Activated T-helper 17 cell treated with anti-CD3 and anti-CD28 coated beads, Interleukin-2, amount 50 U/mL, for 72 hours (primary cell): ENCODE measurements at places on chromosomes 6 and 20.

- ATAC-seq = no peak
Observed at GRCh38 chr6:122026582-122027369, 372.7 kb upstream of the HSF2 start.

DNA sequence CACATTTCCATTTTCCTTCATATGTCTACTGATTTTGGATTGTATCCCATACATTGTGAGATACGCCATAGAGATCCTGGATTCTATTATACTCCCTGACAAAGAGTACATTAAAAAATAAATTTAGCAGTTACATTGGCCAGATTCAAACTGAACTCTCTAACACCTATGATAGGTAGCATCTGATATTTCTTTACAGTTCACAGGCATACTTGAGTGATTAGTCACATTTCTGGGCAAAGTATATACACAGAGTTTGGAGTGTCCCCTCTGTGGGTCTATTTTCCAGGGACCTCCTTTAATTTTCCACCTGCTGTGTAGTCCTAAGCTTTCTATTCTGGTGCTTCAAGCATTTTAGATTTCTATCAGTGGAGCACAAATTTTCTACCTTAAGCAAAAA, 96.4 kb downstream of the TBC1D32 start:
- ATAC-seq = no peak

GRCh38 chr6:28607990-28608389, 82.3 kb downstream of the GPX5 start:
- no peak for ATAC-seq

GRCh38 chr6:69663215-69663614, 133.6 kb downstream of the LMBRD1 start:
- no peak for ATAC-seq

GRCh38 chr20:62647521-62648317, 5.4 kb downstream of the SLCO4A1 start:
- no peak for ATAC-seq

- ATAC-seq = no peak
Observed at GRCh38 chr6:44499609-44500008, 112.1 kb downstream of the CDC5L start.

- ATAC-seq = no peak
Observed at GRCh38 chr6:1884313-1884712, 274.6 kb downstream of the FOXC1 start.

DNA sequence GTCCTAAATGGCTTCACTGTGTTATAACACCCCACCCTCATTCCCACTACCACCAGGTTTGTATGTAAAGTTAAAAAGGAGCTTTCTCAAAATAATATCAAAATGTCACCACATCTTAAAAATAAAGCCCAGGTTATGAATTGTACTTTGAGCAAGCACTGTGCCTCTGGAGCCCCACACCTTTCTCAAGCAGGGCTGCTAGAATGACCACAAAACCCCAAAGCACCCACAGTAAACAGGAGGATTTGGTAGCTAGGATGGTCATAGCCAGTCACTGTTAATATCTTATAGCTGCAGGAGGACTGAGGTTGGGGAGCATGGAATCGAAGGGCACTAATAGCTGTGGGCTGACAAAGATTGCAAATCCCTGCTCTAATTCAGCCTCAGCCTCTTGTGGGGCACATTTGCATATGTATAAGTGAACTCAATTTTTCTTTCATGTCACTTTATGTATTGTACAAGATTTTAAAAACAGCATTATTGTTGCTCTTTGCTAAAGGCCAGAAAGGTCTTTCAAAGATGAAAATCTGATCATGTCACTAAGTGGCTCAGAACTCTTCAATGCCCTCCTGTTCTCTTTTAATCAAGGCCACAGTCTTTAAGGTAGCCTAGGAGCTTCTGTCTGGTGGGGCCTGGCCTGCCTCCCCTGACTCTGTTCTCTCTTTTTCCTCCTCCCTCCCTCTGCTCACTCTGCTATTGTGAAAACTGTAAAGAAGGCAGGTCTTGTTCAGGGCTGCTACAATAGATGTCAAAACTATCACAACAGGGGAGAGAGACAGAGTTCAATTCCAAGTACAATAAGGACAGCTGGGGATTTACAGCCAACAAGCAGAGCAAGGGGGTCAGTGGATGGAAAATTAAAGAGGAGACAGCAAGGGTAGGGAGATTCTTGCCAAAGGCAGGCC, 101.6 kb downstream of the TMEM200A start:
- ATAC-seq = peak; percentile 53

GRCh38 chr20:39112178-39112743, 150.1 kb downstream of the DHX35 start:
- no peak for ATAC-seq

DNA sequence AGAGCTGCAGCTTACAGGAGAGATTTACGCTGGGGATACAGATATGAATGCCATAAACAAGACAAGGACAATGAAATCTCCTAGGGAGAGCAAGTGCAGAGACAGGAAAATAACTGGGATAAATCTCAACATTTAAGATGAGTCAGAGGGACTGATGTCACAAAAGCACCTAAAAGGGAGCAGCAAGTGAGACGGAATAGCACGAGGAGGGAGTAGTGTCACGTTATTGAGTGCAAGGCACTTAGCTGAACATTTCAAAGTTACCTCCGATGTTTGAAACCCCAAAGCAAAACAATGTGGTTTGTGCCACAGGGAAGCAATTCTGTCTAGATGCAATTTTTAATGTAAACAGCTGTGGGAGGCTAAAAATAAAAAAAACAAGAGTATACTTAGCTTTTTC, 1131.7 kb upstream of the EYS start:
- ATAC-seq = no peak

DNA sequence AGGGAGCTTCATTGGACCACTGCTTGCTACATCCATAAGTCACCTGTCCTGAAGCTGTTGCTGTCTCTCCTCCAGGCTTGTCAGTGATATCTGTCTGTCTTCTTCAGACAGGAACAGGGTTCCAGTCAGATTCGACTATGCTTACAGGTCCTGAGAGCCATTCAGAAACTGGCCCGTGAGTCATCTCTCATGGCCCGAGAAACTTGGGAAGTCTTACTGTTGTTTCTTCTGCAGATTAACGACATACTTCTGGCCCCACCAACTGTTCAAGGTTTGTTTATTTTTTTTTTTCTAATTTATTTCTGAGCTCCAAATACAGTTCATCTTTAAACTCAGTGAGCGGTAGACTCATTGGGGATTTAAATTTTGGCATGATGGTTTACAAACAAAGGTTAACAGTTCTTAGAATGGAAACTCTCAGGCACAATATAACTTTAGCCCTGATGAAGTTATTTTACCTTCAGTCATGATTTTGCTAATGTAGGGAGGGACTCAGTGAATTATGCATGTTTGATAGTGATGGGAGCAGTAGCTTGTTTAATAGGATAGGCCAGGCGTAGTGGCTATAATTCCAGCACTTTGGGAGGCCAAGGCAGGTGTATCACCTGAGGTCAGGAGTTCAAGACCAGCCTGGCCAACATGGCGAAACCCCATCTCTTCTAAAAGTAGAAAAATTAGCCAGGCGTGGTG, 24.7 kb downstream of the RALGAPB start:
- ATAC-seq = no peak

GRCh38 chr6:119360262-119360915, 10.8 kb upstream of the MAN1A1 start:
- no peak for ATAC-seq

- no peak for ATAC-seq
Observed at GRCh38 chr6:118212451-118213173, 305.5 kb downstream of the SLC35F1 start.

DNA sequence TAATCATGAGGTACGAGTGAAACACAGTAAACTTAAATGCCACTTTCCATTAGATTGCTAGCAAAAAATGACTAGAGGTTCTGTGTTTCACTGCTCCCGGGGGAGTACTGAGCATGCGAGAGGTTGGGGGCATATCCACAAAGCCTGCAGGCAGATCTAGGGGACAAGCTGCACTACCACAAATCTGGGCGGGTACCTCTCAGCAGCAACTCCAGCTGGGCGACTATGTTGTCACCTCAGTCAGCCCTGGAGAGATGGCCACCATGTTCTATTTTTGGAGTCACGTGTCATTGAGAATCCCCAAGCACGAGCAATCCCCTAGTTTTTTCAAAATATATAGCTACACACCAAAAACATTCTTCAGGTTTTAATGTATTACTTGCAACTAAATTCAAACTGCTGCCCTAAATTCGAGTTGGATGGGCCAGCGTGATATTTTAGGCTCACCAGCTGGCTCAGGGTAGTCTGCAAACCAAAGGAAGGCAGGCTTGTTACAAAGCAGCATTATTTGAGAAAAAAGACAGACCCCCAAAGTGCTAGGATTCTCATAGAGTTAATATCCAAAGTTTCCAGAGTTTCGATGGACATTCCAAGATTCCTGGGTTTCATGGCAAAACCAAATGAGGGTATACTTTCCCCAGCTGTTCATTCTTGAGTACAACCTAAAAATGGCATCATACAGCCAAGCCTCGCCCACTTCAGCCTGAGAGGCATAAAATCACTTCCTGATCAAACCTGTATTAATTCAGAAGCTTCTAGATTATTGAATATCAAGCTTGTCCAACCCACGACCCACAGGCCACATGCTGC, 24.1 kb upstream of the MYLIP start:
- no peak for ATAC-seq

DNA sequence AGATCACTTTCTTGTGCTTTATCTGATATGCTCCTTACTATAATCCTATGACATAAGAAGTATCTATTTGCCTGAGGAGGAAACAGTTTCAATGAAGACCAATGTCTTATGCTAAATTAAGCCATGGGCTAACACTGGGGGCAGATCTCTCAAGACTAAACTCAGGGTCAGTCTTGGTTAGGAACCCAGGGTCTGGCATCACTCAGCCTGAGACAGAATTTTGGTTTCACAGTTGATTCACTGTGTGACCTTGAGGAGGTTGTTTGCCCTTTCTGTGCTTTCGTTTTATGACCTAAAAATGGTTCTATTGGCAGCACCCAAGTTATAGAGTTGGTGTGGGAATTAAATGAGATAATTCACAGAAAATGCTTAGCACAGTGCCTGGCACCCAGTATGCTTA, 4.9 kb upstream of the BCAS1 start:
- ATAC-seq = no peak

DNA sequence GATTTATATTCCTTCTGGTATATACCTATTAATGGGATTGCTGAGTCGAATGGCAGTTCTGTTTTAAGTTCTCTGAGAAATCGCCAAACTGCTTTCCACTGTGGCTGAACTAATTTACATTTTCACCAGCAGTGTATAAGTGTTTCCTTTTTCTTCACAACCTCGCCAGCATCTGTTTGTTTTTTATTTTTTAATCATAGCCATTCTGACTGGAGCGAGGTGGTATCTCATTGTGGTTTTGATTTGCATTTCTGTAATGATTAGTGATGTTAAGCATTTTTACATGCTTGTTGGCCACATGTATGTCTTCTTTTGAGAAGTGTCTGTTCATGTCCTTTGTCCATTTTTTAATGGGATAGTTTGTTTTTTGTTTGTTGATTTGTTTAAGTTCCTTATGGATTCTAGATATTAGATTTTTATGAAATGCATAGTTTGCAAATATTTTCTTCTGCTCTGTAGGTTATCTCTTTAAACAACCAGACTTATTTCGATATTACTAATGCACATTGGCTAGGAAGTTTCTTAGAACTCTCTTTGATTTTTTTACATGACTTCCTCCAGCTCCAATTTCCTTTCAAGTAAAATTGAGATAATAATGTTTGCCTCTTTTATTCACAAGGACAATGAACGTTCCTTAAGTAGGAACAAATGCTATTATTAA, 12.2 kb upstream of the VNN1 start:
- ATAC-seq = no peak

GRCh38 chr6:114272582-114272981, 70.2 kb downstream of the HS3ST5 start:
- ATAC-seq = no peak

DNA sequence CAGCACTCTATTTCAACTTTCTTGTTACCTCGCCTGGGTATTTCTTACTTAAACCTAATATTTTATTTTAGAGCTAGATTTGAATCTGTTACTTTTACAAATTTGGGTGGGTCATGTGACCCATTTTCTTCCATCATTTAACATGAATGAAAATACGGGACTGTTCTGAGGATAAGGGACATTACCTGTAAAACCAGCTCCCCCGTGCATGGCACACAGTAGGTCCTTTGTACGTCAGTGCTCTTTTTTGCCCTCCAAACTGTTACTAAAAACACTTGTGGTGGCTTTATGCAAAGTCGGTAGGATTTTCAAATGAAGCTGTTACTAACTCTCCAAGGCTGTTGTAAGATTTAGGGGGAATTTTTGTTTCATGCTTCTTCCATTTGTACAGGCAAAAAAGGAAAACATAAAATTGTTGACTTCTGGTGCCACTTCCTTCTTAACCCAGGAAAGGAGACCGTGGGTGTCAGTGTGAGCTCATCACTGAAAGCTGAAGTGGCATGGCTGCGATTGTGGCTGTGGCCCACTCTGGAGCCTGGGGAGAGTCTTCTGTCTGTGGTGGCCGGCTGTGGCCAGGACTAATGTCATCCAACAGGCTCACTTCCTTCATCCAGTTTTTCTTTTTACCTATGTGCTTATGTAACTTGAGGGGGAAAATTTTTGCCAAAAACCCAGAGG, 40.2 kb upstream of the PXDC1 start:
- peak; percentile 58 for ATAC-seq

DNA sequence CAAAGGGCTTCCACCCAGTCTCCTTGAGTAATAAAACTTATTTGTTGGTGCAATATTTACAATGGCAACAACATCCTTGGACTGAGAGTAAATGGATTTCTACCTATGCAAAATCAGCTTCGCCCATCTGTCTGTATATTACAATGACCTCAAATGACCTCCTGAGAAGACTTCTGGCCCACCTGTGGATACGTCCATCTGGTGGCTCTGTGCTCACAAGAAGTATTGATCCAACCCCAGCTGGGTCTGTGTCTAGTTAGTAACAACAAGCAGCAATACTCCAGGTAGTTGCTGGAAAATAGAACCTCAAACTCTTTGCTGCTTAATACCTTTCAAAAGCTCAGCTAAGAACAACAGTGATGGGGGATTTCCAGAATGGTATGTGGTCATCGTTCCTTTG, 34.7 kb upstream of the GSTA4 start:
- ATAC-seq = no peak

DNA sequence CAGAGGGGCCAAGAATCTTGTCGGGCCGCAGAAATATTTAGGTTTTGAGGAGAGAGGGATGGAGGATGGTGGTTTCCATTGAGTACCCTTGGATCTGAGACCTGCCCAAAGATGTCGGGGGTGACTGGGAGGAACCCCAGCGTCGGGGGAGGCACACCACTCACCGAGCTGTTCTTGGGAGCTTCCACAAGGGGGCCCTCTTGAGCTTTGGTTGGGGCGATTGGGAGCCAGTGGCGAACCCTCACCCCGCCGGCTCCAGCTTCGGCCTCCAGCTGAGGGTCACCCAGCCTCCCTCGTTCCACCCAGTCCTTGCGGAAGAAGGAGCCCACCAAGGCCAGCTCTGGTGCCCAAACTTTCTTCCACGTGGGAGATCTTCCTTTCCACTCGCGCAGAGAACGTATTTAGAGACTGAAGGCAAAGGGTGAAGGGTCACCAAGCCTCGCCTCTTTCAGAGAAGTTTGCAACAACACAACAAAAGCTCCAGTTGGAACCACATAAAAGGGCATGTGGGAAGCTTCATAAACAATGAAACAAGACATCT, 33.6 kb downstream of the APCDD1L start:
- ATAC-seq = peak; percentile 68

GRCh38 chr6:133948472-133948871, 4.6 kb upstream of the TBPL1 start:
- no peak for ATAC-seq

- ATAC-seq = no peak
Observed at GRCh38 chr20:41538810-41539596, 79.2 kb downstream of the CHD6 start.

GRCh38 chr6:50936277-50936681, 117.6 kb downstream of the TFAP2B start:
- no peak for ATAC-seq
